Liver (tissue), 10 donors: ENCODE measurements at places on chromosomes 1 and 21. TPM values are rescaled to one million over a fixed set of nuclear protein-coding genes. Genes with fewer than 3 reads are reported as not detected.

Gene FMOD
- 2.1 TPM for total RNA-seq

Gene AQP10
- total RNA-seq, result not detected

Gene RIPK4
- total RNA-seq, result 9.9 TPM

- H3K36me3 ChIP-seq, result no peaks in the 10 kb centered on the region
- DNase-seq, result no peak
- H3K27ac ChIP-seq, result no peak overlapping the region
- H3K4me3 ChIP-seq, result no peak overlapping the region
Measured at GRCh38 chr1:235290740-235291502, 37.1 kb downstream of the ARID4B start.

- peak overlapping the region; percentile 100 for H3K27ac ChIP-seq
- DNase-seq, result no peak
Measured at GRCh38 chr1:244968471-244968871, 104.1 kb upstream of the HNRNPU start.

DNA sequence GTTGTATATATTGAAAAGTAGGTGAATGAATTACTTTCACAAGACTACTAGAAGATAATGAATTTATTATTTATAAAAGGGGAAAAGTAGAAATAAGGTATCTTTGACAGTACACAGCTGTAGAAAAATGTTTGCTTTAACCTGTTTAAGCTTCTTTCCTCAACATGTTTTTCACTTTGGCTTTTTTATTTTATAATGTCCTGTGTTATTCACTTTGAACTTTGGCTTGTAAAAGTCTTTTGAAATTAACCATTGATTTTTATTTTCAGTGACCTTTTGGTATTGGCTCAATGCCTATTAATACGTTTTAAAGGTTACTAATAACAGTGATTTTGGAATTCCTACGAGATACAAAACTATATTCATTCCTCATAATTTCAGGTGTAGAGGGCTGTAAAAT is 57.7 kb upstream of the MPC2 start:
- H3K27ac ChIP-seq, result peak overlapping the region; percentile 46
- no peaks in the 10 kb centered on the region for H3K27me3 ChIP-seq
- no peak overlapping the region for H3K4me3 ChIP-seq

DNA sequence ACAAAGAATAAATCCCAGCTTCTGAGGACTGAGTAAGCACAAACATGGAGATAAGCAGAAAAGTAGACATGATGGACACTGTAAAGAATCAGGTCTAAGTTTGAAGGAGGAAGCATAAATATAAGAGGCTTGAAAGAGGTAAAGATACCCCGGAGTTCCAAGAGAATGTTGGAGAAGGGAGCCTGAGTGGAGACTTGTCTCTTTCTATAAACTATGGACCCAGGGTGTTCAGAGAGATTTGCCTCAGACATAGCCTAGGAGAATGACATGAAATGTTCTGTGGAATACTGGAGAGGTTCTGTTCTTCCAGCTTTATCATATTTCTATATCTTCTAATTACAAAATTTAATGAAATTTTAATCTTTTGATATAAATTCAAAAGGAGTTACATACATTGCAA is 554.3 kb upstream of the B3GALT2 start:
- H3K36me3 ChIP-seq, result no peaks in the 10 kb centered on the region
- no peak overlapping the region for H3K4me3 ChIP-seq
- H3K27ac ChIP-seq, result no peak overlapping the region
- no peak for DNase-seq

- no peak overlapping the region for H3K4me3 ChIP-seq
- DNase-seq, result no peak
- peaks cover 4% of the 10 kb centered on the region for H3K36me3 ChIP-seq
- no peaks in the 10 kb centered on the region for H3K4me1 ChIP-seq
- no peaks in the 10 kb centered on the region for H3K27me3 ChIP-seq
Measured at GRCh38 chr1:205767248-205767647, 8.0 kb downstream of the RAB29 start.
